NCI-H2227 treated with DMSO at 0.1 percent for 48 hours (cell line): ENCODE measurements at places on chromosomes 6 and 20.

- DNase-seq = no peak
Measured at GRCh38 chr6:110898111-110898510, 23.5 kb downstream of the AMD1 start.

GRCh38 chr6:141165002-141165665 is 967.6 kb upstream of the GJE1 start:
- no peak for DNase-seq

- DNase-seq = no peak
Measured at GRCh38 chr20:44348168-44348659, 7.3 kb upstream of the HNF4A start.

DNA sequence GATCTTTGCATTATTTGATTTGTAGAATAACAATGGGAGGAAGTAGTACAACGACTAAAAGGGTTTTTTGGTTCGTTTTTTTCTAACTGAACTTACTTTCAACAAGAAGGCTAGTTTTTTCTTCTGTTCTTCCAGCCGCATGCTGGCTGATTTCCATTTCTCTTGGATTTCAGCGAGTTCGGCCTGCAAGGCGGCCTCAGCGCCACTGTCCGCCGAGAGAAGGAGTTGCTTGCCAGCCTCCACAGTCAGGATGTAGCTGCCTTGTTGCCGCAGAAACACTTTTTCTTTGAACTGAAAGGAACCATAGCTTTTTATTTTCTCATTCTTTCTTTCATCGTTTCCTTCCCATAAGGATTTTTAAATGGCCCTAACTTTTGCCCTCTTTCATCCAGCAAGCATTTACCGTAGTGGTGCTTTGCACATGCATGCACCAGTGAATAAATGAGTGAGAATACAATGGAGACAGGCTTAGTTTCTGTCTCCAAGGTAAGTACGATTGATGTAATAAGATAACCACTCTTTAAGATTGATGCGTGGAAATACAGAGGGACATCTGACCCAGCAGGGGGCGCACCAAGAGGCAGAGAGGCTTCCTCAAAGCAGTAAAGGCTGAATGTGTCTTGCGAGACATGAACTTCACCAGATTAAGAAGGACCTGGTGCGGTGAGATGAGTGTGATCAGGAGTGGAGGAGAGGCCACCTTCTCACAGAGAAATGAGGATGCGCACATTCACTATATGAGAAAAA is 398.8 kb downstream of the ESR1 start:
- no peak for DNase-seq

DNA sequence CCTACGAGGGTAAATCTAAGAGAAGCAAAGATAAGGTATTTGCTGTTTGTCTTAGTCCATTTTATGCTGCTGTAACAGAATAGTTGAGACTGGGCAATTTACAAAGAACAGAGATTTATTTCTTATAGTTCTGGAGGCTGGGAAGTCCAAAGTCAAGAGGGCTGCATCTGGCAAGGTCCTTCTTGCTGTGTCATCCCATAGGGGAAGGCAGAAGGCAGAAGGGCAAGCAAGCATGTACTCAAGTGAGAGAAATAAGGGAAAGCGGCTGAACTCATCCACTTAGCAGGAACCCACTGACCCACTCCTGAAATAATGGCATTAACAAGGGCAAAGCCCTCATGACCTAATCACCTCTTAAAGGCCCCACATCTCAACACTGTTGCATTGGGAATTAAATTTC is 102.7 kb downstream of the AGPAT4 start:
- no peak for DNase-seq

GRCh38 chr6:43793875-43794242 is 23.8 kb downstream of the VEGFA start:
- DNase-seq = no peak

DNA sequence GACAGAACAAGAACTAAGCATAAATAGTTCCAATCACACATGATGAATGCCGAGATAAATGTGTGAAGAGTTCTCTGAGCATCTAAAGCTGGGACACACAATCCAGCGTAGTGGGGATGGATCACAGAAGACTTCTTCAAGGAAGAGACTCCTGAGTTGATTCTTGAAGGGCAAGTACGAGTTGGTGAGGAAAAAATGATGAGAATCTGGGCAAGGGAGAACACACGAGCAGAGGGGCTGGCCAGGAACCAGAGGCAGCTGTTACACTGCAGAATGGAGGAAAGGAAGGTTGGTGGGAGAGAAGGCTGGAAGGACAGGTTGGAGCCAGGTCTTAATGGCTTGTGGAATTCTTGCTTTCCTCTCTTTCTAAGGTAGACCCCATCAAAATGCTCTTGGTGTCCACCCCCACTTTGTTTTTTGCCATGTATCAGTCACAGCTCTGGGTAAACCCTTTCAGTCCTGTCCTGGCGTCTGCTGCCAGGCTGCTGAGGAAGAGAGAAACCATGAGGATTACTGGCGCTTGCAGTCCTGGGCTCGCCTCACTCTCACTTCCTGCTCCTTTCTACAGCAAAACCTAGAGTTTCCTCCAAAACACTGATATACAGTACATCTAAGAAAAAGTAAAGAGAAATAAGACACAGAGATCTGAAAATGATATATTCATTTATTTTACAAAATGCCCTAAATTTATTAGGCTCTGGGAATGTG is 127.6 kb upstream of the FAM184A start:
- no peak for DNase-seq

GRCh38 chr20:51837436-51837835 is 35.1 kb upstream of the SALL4 start:
- no peak for DNase-seq

DNA sequence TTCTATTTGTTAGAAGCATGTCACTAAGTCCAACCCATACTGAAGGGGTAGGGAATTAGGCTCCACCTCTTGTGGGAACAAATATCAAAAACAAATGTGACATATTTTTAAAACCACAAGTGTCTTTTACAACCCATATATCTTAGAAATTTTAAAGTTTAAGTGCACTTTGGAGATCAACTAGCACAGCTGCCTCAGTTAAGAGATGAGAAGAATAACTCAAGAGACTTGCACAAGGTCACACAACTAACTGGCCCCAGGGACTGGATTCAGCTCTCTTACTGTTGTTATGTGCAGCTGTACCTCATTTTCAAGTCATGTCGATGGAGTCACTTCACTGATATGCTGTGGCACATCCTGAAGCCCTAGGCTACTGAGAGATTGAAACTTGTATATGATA is 102.9 kb upstream of the BMP2 start:
- no peak for DNase-seq

DNA sequence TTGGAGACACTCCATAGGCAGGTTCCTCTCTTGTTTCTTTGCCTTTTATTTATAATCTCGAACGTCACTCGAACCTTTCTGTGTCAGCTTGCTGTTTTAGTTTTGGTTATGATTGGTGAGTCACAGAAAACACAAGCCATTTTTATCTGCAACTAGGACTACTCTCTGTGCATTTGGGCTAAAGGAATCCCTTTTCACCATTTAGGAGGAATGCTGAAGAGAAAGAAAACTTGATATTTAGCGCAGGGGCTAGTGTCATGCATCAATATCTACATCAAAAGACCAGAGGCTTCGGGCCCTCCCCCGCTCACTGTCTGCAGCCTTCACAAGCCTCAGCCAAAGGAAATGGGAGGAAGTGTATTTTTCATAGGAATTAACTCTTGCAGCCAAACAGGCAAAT is 507.8 kb upstream of the CITED2 start:
- DNase-seq = no peak

- no peak for DNase-seq
Measured at GRCh38 chr20:59017493-59018231, 1.6 kb upstream of the TUBB1 start.

- DNase-seq = no peak
Measured at GRCh38 chr6:168562576-168563151, 121.7 kb downstream of the SMOC2 start.

DNA sequence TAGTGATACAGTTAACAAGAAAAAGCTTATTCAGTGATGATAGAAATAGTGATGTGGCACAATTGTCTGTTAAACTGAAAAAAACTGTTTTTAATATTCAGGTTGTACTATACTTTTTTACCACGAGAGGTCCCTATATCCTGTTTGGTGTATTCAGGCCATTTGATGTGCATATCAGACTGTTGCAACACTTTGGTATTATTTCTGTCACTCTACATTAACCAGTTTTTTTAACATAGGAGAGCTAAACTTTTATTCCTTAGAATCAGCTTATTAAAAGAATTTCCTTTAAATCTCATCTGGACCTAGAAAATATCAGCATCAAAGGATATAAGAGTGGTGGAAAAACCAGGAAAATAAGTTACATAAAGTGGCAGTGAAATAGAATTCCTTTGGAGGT is 36.8 kb downstream of the TSPYL4 start:
- peak; percentile 26 for DNase-seq

GRCh38 chr6:123702943-123703342 is 66.2 kb upstream of the TRDN start:
- no peak for DNase-seq

DNA sequence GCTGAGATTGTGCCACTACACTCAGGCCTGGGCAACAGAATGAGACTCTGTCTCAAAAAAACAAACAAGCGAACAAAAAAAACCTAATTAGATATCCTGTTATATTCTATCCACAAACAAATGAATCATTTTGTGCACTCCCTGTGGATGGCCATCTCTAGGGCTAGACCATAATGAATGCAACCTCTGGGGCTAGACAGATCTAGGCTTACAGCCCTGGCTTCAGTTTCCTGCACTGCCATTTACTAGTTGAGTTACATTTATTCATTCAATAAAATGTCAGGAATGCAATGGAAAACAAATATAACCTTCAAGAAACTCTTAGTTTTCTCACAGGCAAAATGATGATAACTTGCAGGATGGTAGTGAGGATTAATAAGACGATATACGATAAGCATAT is 6.6 kb upstream of the RNF8 start:
- no peak for DNase-seq

- no peak for DNase-seq
Measured at GRCh38 chr6:7542065-7542873, 798 bp downstream of the DSP start.
